Posterior vena cava (tissue), 2 donors: ENCODE measurements at places on chromosomes 2 and 18. TPM values are rescaled to one million over a fixed set of nuclear protein-coding genes. Genes with fewer than 3 reads are reported as not detected.

GRCh38 chr2:231975001-231975400, 13.5 kb downstream of the DIS3L2 start:
- DNase-seq: no peak

DNA sequence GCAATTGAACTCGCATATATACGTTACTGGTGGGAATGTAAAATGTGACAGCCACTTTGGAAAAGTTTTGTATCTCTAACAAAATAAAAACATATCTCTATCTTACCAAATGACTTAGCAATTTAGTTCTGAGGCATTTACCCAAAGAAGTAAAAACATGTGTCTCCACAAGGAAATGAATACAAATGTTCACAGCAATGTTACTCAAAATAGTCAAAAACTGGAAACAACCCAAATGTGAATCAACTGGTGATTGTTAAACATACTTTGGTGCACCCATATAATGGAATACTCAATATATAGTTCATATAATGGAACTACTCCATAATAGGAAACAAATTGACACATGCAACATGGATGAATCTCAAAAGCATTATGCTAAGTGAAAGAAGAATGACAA, 70.4 kb upstream of the DNER start:
- no peak for DNase-seq

DNA sequence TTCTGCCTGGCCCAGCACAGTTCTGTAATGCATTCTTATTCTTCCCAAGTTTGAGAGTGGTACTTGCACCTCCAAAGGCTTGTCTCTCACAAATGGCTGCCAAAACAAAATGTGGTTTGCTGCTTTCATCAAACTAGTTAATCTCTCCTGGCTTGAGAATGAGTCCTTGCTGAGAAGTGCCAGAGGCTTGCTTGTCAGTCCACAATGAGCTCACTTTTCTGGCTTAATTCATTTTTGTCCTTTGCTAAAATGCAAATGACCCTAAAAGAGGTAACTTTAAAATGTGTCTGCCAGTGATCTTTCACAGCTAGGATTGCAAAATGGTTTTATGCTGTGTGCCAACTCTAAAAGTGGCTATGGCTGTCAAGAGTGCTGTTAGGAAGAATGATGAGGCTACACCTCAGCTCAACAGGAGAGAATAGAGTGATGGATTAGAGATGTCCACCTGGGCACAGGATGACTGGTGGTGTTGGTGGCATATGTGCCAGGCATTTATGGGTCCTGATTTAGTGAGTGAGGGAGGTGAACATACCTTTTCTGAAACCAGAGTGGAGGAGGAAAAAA, 291.2 kb upstream of the HNMT start:
- no peak for DNase-seq

DNA sequence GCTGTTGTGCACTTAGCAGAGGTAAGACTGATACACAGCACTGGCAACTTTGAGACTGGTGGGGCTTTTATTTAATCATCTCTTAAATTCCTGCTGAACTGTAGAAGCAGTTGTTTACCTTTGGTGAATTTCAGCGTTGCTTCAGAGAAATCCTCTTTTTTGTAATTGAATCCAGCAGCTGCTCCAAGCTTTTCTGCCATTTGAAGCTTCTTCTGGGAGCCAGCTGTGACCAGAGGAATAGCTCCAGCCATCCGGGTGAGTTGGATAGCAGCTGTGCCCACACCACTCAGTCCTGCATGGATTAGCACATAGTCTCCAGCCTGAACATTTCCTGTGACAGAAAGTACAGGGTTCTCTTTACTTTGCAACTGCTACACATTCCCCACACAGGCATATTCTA, 3.9 kb downstream of the TP53I3 start:
- no peak for DNase-seq

GRCh38 chr18:25992566-25992965, 97.8 kb downstream of the SS18 start:
- DNase-seq: no peak

- DNase-seq: no peak
Measured at GRCh38 chr2:158501301-158501700, 44.5 kb downstream of the PKP4 start.

- DNase-seq: no peak
Measured at GRCh38 chr2:114005110-114005783, 115.4 kb downstream of the ACTR3 start.

- no peak for DNase-seq
Measured at GRCh38 chr18:25661831-25662230, 309.9 kb upstream of the ZNF521 start.

- DNase-seq: no peak
Measured at GRCh38 chr18:66222174-66222573, 381.7 kb downstream of the CDH19 start.

- DNase-seq: no peak
Measured at GRCh38 chr2:134839649-134840048, 1.2 kb downstream of the ACMSD start.

DNA sequence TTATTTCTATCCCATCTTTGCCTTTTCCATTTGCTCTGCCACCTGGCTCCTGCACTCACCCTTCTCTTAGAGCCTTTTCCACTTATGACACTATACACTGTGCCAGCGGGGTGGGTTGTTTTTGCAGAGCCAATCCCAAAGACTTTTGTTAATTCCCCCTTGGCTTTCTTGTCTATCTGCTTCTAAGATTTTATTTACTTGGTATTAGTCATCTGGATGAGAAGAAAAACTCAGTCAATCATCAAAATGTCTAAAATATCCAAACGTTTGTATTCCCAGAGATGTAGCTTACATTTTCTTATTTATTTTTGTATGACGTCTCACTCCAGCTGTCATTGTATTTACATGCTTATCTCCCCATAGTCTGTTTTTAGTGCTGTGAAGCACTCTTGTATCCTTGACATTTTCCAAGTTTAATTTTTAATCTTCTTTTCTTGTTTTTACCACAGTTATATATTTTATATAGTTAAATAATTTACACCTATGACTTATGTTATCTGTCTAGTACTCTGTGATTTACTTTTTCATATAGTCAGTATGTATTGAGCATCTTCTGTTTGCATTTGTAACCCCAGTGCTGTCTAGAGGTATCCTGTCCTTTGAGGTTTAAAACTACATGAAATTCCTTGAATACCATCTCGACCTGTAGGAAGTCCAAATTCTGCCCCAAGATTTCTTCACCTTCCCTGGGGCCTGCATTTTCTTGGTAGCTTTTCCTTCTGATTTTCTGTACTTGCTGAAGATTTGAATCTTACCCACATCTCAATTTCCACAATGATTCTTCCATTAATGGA, 55.1 kb downstream of the COL4A3 start:
- DNase-seq: no peak

DNA sequence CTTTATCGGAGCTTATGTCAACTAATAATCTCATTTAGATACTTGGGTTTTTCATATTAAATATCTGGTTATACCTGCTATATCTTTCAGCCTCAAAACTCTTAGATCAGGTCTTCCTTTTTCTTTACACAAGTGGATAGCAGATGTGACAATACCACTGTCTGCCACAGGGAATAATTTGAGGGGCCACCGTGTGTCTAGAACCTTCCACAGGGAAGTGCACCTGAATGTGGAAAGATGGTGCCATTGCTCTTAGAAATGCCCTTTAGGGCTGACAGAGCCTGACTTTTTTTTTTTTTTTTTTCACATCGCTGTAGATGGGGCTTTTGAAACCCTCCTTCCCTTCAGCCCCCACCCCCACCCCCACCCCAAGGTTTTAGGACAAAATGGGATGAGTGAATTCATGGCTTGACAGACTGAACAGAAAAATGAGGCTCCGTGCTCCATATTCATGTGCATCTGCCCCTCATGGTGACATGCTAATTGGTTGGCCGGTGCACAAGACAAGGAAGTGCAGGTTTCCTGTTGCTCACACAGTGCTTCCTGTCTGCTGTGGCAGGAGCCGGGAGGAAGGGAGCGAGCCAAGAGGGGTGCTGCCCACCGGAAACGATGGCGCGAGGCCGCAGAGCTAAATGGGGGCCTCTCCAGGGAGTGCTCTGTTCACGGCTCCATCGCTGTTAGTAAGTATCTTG, 246.0 kb downstream of the LDLRAD4 start:
- peak; percentile 41 for DNase-seq

- no peak for DNase-seq
Measured at GRCh38 chr2:178796079-178796677, 11.0 kb downstream of the TTN start.

GRCh38 chr2:152823905-152824304, 105.5 kb downstream of the ARL6IP6 start:
- no peak for DNase-seq

- no peak for DNase-seq
Measured at GRCh38 chr18:76395609-76396008, 99.4 kb downstream of the ZNF516 start.

- no peak for DNase-seq
Measured at GRCh38 chr18:10559553-10560451, 34.0 kb downstream of the NAPG start.

DNA sequence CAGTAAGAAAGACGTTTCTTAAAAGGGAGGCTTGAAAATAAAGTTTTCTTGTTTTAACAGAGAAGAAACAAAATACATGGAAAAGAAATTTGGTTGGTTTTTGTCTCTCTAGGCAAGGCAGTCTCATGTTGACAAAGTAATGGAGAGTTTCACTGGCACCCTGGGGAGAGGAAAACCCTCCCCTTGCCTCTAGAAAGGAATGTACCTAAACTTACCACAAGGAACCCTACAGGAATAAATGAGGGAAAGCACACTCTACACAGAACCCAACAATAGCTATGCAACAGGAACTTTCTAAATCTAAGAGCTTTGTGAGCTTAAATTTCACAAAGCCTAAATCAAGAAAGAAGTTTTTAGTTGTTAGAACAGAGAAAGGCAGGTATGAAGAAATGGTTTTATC, 37.0 kb downstream of the FIGN start:
- DNase-seq: no peak

DNA sequence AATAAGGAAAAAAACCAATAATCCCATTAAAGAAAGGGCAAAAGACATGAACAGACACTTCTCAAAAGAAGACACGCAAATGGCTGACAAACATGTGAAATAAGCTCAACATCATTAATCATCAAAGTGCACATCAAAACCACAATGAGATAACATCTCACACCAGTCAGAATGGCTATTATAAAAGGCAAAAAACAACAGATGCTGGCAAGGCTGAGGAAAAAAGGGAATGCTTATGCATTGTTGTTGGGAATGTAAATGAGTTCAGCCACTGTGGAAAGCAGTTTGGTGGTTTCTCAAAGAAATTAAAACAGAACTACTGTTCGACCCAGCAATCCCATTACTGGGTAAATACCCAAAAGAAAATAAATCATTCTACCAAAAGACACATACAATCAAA, 285.6 kb downstream of the NR4A2 start:
- no peak for DNase-seq

DNA sequence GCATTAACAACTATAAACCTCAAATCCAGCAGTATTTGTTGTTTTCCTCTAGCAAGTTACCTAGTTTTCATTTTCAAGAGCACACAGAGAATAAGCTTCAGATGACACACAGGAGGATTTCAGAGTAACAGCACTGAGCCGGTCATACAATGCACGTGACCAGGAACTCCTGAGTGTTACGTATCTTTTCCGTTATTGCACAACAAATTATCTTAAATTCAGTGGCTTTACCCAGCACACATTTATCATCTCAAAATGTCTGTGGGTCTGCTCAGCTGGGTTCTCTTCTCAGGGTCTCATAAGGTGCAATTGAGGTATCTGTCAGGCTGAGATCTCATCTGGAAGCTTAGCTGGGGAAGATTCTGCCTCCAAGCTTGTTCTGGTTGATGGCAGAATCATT, 379.5 kb upstream of the KLHL29 start:
- DNase-seq: no peak

The KCNJ13 gene
- total RNA-seq: not detected

The ZNF892 gene
- 4.1 TPM for total RNA-seq

The IL1RL2 gene
- total RNA-seq: 0.24 TPM

The OBSL1 gene
- 57.7 TPM for total RNA-seq

The SLC16A14 gene
- total RNA-seq: 3.3 TPM

The NCOA1 gene
- total RNA-seq: 43.0 TPM

The ERLEC1 gene
- 47.7 TPM for total RNA-seq

The FMNL2 gene
- total RNA-seq: 45.0 TPM

The SERPINB7 gene
- not detected for total RNA-seq

The MEP1B gene
- total RNA-seq: not detected

The ZNF521 gene
- total RNA-seq: 44.5 TPM

The PRSS56 gene
- total RNA-seq: not detected

The RTP5 gene
- not detected for total RNA-seq

The OSBPL1A gene
- 51.0 TPM for total RNA-seq
